Left lung (tissue), 14 donors: ENCODE measurements at places on chromosomes 13 and 19.

GRCh38 chr13:50527612-50528509, 315.6 kb downstream of the DLEU7 start:
- DNase-seq = no peak

DNA sequence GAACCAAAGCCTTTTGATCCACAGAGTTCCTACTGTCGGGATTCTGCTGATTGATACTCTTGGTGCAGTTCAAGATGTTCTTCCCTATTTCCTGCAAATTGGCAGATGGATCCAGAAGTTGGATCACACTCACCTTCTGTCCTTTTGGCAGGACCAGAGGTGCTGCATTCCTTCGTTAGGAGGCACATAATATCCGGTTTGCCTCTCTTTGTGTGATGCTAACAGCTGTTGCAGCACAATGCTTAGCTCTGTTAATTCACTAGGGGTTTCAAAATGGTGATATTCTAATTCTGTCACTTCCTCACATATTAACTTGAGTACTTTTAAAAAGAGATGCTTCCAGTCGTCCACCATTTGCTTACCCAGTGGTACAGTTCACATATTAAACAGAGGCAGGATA, 15.2 kb upstream of the CHST8 start:
- no peak for DNase-seq

DNA sequence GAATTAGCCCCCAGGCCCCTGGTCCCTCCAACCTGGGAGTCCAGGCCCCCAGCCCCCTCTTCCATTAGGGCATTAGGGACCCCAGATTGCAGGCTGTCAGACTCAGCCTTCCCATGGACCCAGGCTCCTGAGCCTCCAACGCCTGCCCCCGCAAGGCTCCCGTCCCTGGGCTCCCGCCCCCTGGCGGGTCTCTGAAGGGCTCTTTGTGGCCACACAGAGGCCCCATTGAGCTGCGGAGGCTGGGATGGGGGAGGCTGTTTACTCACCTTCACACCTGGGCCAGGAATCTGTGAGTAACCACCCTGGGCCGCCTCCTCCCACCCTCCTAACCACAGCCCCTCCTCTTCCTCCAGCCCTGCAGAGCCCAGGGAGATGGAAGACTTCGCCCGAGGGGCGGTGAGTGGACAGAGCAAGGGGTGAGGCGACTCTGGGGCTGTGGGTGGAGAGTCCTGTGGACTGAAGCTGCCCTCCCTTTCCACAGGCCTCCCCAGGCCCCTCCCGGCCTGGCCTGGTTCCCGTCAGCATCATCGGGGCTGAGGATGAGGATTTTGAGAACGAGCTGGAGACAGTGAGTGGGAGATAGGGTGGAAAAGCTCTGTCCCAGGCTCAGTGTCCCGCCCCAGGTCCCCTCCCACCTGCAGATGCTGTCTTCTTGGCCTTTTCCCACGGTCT, 4.9 kb downstream of the ARHGEF1 start:
- peak; percentile 87 for DNase-seq

GRCh38 chr19:2977746-2978138, 378 bp downstream of the TLE6 start:
- DNase-seq = no peak

GRCh38 chr13:47306991-47307390, 410.1 kb upstream of the HTR2A start:
- DNase-seq = no peak

- DNase-seq = no peak
Observed at GRCh38 chr19:45110851-45111266, 17.9 kb downstream of the PPP1R37 start.

DNA sequence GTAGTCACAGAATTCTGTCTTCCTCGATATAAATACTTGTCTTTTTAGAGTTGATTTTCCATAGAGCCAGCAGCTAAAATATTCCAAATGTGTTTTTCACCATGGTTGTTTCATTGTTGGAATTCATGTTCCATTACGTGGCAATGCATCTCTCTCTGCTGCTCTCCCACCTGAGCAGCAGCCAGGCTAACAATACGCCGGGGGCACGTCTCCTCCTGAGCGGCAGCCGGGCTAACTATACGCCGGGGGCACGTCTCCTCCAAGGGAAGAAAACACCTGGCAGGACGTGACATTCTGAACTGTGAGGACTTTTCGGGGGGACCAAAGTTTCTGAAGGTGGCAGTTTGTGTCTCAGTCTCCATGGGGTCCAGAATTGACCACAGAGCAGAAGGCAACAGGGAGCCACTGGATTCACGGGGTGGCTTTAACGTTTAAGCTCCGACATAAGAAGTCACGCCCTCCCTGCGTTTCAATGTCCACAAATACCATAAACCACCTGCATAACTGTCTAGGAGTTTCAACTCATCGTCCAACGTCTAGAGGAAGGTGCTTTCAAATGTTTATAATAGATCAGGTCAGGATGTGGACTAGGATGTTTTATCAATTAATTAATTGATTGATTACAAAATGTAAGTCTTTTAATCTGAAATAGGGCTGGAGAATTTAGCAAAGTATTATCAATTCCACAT, 15.1 kb downstream of the PLPP2 start:
- DNase-seq = no peak

- no peak for DNase-seq
Observed at GRCh38 chr13:52703482-52703881, 36.1 kb downstream of the CNMD start.

- no peak for DNase-seq
Observed at GRCh38 chr19:4519521-4520277, 1.4 kb upstream of the PLIN4 start.

DNA sequence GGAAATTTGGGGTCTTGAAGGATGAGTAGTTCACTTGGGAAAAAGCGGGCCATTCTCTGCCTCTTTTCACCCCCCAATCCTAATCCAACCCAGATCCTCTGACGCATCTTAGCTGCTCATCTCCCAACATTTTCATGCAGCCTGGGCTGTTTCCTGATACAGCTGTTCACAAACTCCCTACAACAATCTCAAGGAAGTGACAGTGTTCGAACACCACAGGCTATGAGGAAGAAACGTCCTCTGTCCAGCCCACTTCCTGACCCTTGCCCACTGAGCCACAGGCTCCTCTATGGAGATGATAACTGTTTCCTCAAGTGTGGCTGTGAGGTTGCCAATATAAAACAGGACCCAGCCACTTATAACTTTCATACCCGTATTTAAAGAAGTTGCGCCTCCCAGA, 16.2 kb downstream of the LMTK3 start:
- no peak for DNase-seq

DNA sequence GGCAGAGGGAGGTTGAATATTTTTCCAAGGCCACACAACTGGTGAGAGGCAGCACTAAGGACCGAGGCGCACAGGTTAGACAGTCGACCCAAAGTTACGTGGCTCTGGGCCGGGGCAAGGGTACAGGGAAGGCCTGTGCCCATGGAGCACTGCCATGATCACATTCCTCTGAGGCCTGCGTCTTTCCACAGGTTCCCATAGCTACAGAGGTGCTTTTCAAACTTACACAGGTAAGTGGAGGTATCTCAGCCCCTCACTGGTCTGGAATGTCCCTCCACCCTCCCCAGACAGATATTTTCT, 814 bp downstream of the ZNF211 start:
- no peak for DNase-seq

- no peak for DNase-seq
Observed at GRCh38 chr19:5985098-5985783, 7.3 kb upstream of the RANBP3 start.

GRCh38 chr13:96172066-96172465, 82.2 kb downstream of the HS6ST3 start:
- DNase-seq = no peak

- DNase-seq = no peak
Observed at GRCh38 chr19:18362934-18363542, 22.6 kb downstream of the PGPEP1 start.
